ENCODE measurements at places on chromosomes 1 and 21.

- DNase-seq = no peak
These were observed 91.5 kb upstream of the ARTN start for GRCh38 chr1:43842175-43842498.

DNA sequence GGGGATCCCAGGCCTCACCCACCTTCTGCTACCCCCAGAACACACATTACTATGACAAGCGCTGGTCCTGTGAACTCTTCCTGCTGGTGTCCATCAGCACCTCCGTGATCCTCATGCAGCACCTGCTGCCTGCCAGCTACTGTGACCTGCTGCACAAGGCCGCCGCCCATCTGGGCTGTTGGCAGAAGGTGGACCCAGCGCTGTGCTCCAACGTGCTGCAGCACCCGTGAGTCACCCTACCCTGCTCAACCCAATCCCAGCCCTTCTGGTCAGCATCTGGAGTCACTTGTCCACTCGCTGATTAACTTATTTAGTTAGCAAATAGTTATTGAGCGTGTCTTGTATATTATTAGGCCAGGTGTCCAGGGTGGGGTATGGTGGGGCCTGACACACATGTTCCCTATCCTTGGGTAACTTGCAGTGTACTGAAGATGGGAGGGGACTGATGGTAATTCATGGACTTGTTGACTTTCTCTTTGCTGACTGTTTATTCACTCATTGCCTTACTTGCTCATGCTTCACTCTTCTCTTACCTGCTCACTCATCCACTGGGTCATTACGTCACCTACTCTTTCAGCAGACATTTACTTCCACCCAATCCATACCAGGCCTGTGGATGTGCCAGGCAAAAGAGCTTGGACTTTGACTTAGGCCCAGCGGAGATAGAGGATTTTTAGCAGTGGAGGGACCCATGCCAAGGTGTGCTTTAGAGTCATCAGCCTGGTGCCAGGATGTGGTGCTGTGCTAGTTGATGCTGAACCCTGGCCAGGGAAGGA lies 12.9 kb upstream of the KPNA6 start:
- no peak for DNase-seq

GRCh38 chr1:2508180-2508579 lies 18.2 kb downstream of the PANK4 start:
- DNase-seq = no peak

DNA sequence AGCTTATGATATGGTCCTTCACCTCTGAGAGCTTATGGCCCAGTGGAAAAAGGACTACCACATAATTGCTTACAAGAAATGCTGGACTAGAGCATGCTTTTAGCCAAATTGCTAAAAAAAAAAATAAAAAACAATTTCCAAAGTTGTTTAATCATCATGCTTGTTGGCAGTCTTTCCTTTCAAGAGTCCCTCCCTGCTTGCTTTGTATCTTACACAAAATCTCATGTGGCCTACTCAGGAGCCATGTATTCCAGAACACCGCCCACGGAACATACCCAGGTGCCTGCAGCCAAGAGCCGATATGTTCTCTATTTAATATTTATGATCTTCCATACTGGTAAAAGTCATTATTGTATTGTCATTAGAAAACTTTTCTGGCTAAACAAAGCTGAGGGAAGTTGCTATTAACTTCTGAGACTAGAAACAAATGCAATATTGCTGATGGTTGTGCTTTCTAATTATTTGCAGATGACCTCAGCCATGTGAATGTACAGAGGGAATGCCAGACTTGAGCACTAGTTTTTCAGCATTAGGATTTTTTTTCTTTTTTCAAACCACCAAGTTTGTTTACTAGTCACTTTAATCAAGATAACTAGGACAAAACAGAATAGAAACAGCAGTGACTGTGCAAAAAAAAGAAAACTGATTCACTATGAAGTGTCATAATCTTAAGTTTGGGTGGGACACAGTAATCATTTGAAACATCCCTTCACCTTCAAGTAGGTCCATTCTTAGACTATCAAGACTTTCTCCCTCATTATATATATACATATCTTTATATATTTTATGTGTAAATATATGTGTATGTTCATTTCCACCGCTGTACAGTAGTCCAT lies 129.3 kb upstream of the GORAB start:
- DNase-seq = no peak

- no peak for DNase-seq
These were observed 114.3 kb downstream of the NMNAT2 start for GRCh38 chr1:183303901-183304300.

GRCh38 chr1:212256369-212256768 lies 28.8 kb upstream of the PPP2R5A start:
- DNase-seq = no peak

GRCh38 chr1:220997791-220998190 lies 118.5 kb downstream of the HLX start:
- no peak for DNase-seq

DNA sequence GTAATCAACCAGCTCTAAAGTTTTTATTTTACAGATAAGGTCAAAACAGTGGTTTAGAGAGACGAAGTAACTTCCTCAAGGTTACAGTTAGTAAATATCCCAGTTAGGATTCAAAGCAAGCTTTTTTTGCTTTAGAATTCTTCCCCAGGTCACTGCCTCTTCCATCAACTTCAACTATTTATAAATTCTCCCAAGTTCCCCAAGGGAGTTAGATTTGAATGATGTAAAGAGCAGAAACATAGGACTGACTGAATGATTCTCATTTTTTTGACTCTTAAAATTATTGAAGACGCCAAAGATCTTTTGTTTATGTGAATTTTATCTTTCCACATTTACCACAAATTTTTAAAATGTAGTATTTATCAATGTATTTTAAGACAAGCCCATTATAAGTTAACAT lies 4.1 kb downstream of the POGZ start:
- no peak for DNase-seq

DNA sequence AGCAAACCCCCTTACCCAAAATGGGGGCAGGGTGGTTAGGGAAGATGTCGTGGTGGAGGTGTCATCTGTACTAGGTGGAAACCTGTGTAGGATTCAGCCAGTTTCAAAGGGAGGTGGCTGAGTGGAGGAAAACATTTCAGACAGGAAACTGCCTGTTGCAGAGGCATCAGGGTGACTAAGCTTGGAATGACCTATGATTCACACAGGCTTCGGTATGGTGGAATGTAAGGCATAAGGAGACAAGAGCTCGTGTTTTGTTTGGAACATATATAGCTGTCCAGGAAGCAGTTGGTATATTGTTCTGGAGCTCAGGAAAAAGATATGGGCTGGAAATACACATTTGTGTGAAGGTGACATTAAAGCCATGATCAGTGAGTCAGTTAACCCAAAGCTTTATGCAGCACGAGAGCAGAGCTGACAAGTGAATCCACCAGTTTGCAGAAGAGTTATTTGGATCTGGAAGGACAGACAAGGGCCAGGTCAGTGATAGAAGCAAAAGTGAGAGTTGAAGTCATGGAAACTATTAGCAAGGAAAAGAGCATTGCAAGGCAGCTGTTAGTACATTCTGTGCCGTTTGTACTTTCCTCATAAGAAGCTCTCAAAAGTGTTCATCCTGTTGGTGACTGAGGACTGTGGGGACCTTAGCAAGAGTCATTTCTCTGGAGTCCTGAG lies 12.2 kb downstream of the UTP25 start:
- no peak for DNase-seq

DNA sequence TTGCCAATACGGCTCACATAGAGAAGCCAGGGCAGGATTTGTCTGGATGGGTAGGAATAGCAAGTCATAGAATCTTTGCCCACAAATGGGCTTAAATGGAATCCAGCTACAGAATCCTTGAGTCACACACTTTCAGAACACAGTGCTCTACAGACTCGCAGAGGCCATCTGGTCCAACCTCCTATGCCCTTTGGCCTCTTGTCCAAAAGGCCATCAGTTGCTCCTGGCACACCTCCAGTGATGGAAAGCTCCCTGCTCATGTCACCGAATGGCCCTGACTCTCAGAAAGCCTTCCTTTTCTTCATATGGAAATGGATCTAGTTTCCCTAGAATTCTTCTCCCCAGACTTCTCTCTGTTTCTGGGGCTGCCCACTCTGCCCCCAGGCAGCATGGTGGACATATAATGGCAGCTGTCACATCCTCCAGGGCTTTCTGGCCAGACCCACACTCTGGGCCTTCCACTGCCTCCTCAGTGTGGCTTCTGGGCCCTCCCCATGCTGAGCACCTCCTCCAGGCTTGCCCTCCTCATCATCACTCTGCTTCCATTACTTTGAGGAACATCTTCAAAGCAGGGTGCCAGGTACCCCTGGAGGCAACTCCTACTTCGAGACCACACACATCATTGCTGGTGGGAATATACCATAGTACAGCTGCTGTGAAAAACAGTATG lies 33.6 kb upstream of the TRABD2B start:
- no peak for DNase-seq

DNA sequence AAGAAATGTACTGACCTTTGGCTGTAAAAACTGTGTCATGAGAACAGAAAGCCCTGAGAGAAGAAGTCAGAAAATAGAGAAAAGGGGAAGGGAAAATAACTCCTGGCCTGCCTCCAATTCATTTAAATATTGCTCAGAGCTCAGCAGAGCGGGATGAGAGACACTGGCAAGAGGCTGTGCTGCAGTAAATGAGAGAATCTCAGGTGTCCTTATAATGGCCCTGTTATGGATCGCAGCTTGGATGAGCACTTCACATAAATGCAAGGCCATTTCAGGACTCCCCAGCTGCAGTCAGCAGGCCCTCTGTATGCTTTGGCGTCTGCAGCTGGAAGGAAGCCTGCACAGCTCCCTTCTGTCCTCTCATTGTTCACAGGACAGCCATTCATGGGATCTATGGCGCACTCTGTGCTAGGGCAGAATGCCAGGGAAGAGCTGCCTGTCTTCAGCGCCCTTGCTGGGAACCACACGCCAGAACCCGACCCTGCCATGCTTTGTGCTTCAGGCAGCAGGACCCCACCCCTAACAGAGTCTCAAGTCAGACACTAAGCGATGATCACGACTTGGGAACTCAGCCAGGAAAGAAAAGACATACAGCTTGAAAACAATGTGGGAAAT lies 20.7 kb upstream of the ABCB10 start:
- peak; percentile 54 for DNase-seq

DNA sequence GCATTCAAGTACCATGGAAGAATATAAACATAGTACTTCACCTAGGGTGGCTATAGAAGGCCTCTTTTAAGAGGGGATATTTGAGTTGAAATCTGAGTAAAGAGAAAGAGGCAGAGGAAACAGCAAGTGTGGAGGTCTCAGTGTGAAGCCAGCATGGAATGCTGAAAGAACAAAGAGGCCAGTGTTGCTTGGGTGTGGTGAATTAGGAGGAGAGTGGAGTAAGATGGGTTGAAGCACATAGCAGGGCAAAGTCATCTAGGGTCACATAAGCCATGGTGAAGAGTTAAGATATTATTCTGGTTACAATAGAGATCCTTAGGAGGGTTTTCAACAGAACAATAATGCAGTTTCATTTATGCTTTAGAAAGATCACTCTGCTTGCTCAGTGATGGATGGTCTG lies 37.5 kb downstream of the C1orf141 start:
- DNase-seq = no peak

GRCh38 chr1:172380441-172381244 lies 39.8 kb upstream of the C1orf105 start:
- no peak for DNase-seq

- no peak for DNase-seq
These were observed 12.2 kb downstream of the HLX start for GRCh38 chr1:220891224-220892085.

- DNase-seq = no peak
These were observed 136.2 kb upstream of the DUSP10 start for GRCh38 chr1:221878134-221878533.

- DNase-seq = no peak
These were observed 8.9 kb downstream of the RALGPS2 start for GRCh38 chr1:178733972-178734371.

GRCh38 chr1:56506951-56507491 lies 72.3 kb downstream of the PLPP3 start:
- DNase-seq = no peak

GRCh38 chr1:110687250-110687649 lies 12.5 kb upstream of the KCNA3 start:
- DNase-seq = no peak

GRCh38 chr1:206685334-206685768 lies 646 bp downstream of the MAPKAPK2 start:
- no peak for DNase-seq

GRCh38 chr21:46244602-46245001 lies 16.0 kb upstream of the LSS start:
- no peak for DNase-seq

DNA sequence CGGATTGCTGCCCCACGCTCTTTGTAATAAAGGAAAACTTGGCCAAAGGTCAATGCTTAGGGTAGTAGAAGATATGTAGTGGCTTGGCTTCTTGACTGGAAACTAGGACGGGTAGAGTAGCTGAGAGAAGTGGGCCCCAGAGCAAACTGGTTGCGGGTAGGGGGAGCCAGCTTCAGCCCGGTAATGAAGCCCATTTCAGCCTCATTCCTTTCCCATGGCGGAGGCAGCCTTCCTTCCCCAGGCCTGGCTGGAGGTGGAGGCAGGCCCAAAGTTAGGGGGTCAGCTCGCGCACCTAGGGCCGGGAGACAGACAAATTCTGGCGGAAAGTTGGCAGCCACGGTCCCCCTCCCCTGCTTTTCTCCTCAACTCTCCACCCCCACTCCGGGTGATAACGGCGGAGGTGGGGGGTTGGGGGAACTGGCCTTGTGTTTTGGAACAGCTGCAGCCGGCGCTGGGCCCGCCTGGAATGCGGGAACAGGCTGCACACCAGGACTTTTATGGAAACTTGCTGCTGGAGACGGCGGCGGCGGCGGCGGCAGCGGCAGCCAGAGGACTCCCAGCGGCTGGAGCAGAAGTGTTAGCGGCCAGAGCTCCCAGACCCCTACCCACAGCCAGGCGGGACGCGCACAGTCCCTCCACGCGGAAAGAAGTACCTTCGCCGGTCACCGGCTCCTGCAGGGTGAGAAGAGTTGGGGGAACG lies at the start of gene NEXN:
TSS of gene NEXN (plus strand) at position 544 of the 700 bp plus-strand sequence. CDS start 27,483 bp downstream, outside the sequence.
- DNase-seq = no peak

- DNase-seq = no peak
These were observed 61.2 kb upstream of the TNR start for GRCh38 chr1:175804561-175804960.

DNA sequence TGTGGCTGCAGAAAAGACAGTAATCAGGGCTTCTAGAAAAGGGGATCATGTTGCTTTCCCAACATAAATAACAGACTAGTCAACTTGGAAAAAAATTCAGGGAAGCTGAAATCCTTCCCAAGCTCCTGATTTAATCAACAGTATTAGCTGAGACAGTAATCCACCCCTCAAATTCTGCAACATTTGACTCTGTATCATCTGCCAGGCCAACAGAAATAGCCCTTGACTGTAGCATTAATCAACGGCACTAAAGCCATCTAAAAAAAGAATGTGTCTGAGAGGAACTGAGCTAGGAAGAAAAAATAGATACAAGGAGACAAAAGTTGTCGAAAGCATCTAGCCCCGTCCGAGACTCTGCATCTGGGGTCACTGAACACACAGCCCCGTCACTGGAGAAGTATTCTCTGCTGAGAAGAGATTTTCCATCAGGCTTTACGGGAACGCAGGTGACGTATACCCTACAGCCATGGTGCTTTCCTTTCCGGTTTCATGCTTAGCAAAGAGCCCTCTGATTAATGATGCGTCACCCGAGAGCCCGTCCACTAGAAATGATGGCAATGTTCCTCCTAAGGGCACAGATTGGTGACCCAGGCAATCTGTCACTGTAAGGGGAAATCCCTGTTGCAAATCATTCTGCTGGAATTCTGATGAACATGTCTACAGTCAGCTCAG lies 42.1 kb upstream of the TP53BP2 start:
- DNase-seq = no peak

- DNase-seq = no peak
These were observed 1.7 kb upstream of the GPR37L1 start for GRCh38 chr1:202121006-202121405.

- DNase-seq = no peak
These were observed 6.1 kb upstream of the SAMD11 start for GRCh38 chr1:917466-918091.
